AML-193 (cell line): ENCODE measurements at places on chromosomes 5 and 9.

- DNase-seq, result no peak
Measured at GRCh38 chr9:14466429-14466818, 152.5 kb upstream of the NFIB start.

DNA sequence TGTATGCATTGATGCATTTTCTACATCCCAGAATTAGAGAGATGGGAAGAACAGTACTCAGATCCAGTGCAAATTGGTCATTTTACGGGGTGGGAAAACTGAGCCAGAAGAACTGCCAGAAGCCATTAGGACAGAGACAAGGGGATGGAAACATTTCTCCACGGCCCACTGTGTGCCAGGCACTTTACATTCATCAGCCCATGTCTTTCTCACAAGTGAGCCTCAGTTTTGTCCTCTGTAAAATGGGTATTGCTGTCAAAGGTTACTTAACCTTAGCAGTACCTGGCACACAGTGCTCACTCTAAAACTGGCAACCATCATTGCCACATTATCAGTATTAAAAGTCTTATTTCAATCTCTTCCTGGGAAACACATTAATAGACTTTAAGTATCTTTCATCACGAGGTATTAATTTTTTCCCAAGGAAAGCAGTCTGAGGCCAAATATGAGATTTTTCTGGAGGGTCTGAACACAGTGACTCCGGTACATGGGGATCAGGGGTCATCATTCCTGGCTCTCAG lies 5.2 kb downstream of the DUSP1 start:
- no peak for DNase-seq

- no peak for DNase-seq
Measured at GRCh38 chr5:40557501-40557900, 122.2 kb upstream of the PTGER4 start.

- no peak for DNase-seq
Measured at GRCh38 chr9:92887880-92888338, 10.1 kb upstream of the ZNF484 start.

GRCh38 chr9:97502222-97502983 lies 937 bp downstream of the TMOD1 start:
- no peak for DNase-seq

GRCh38 chr9:126604059-126605055 lies 9.4 kb upstream of the LMX1B start:
- no peak for DNase-seq

- DNase-seq, result no peak
Measured at GRCh38 chr5:72305194-72306142, 14.6 kb downstream of the MRPS27 start.

DNA sequence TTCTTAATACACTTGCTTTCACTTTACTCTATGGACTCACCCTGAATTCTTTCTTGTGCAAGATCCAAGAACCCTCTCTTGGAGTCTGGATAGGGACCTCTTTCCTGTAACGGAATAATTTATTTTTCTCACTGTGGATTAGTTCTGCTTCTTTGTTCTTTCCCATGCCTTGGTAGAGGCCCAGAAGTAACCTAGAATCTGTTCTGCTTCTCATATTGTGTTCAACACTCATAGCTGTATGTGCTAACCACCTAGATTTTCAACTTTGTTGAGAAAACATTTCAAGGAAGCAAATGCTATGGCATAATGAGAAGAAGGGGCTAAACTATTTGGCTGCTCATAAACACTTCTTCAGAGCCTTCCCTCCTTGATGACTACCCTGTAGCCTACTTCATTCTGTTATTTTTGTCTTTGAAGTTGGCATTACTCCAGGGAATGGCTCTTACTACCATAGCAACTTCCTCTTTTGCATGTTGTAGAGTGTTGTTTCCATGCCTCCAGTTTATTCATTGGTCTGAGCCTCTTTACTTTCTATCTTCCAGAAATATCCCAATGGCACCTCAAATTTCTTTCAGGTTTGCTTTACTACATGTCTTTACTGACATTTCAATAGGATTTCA lies 74.3 kb downstream of the KIAA0825 start:
- DNase-seq, result peak; percentile 84

DNA sequence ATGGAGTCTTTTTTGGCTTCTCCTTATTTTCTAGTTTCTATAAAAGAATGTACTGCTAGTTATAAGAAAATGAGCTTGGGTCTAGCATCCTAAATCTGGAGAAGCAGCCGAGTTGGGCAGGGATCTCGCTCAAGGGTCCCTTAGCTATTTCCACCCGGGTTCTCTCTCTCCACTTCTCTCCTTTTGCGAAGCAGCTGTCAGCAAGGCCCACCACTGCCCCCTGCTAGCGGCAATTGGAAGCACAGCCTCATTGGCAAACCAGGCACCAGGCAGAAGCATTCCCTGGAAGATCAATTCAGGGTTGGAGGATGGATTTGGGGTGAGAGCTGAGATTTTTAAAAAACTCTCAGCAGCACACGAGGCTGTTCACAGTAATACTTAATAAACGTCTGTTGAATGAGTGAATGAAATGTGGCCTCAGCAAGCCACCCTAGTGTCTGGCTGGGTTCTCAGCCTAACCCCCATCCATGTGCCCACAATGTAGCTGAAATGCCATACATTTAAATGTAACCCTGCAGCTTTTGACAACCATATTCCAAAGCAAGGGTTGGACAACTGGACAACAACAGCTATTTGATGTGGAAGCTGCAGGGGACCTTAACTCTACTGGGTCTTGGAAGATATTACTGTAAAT lies 34.6 kb upstream of the TNIP1 start:
- DNase-seq, result peak; percentile 70

DNA sequence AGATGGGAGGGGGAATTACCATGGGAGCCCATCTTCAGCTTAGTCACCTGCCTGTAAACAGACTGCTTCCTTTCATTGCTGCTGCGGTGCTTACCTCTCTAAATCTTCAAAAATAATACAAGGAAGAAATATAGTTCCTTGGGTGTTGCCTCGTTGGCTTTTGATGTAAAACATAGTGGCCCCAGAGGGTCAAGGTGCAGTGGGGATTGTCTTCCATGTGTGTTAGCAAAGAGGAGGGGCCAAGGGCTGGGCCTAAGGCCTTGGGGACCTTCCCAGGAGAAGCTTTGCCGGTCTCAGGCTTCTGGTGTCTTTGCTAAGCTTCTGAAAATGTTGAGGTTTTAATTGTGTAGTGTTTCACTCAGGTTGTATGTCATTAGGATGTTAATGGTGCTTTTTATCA lies 90.0 kb downstream of the PDE8B start:
- DNase-seq, result no peak

GRCh38 chr5:143979044-143979690 lies 167.2 kb downstream of the HMHB1 start:
- no peak for DNase-seq

DNA sequence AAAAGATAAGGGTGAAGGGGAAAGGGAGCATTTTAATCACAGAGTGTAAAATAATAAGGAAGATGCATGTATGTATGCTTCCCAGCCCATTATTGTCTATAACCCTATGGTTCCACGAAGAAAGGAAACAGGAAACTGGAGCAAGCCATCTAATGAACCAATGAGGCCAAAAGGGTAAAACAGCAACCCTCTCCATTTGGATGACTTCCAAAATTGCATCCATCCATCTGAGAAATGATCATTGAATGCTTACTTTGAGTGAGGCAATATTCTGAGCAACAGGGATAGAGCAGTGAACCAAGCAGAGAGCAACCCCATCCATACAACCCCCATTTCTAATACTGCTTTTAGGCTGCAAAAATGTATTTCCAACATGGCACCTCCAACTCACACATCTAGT lies 46.9 kb downstream of the ARL15 start:
- no peak for DNase-seq

GRCh38 chr5:16561660-16562059 lies 55.1 kb downstream of the RETREG1 start:
- no peak for DNase-seq

DNA sequence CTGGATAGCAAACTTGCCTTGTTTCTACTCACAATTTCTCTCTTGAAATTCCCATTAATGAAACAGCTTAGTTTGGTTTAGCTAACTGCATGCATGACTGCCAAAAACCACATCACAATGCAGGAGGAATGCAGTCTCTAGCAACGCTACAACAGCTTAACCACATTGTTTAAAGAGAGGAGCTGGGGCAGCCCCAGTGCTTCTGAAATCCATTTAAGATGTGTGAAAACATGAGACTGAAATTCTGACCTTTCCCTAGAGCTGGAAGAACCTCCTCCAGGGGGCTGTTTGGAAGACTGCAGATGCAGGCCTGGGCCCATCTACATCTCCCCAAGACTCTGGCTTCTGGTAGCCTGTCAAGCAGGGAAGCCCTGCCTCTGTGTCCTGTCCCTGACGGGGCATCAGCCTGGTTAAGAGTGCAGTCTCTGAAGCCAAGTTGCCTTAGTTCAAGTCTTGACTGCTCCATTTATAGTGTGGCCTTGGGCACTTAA lies 157.1 kb downstream of the ZNF462 start:
- no peak for DNase-seq

GRCh38 chr5:79512049-79512448 lies 1.9 kb downstream of the HOMER1 start:
- no peak for DNase-seq

GRCh38 chr5:145465474-145466263 lies 369.5 kb downstream of the PRELID2 start:
- DNase-seq, result no peak

DNA sequence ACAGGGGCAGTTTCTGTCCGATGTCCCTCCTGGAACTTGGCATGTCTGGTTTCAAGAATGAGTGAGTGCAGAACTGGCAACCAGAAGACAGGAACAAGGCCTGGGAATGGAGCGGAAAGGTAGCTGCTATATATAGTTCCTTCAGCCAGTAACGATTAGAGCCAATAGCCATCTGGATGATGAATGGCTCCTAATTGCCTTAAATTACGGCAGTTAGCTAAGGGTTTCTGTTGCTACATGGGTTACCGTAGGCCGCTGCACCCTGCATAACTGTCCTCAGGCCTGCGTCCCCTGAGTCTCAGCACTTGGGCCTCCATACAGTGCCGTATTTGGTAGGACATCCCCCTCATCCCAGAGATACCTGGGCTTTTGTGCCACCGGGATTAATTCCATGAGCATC lies 29.4 kb downstream of the WWC1 start:
- no peak for DNase-seq

DNA sequence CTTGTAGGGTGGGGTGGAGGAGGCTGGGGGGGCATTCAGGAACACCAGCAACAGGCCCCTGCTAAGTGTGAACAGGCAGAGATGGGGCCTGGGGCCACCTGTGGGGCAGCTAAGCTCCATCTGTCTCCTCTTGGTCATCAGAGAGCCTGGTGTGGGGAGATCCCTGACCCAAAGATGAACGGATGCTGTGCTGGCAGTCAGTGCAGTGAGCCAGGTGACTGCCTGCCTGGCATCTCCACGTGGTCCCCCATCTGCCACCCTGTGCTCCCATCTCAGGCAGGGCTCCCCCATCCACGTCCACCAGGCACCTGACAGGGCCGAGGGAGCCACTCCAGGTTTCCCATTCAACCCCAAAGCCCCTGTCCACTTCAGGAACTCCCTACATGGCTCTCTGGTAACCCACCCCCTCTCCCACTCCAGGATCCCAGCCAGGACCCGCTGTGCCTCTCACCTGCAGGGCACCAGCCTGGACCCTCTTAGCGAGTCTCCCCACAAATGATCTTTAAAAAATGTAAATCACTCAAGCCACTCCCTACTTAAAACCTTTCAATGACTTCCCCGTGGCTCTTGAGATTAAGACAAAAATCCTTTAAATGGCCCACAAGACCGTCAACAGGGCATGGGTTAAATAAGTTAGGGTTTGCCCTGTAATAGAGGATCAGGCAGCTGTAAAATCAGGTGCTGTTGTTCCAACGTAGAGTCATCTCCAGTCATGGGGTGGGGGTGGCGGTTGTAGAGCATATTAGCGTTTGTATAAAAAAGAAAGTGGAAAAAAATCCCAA lies 60.8 kb downstream of the LMX1B start:
- no peak for DNase-seq

- DNase-seq, result no peak
Measured at GRCh38 chr9:89802781-89803355, 198.1 kb downstream of the GADD45G start.

DNA sequence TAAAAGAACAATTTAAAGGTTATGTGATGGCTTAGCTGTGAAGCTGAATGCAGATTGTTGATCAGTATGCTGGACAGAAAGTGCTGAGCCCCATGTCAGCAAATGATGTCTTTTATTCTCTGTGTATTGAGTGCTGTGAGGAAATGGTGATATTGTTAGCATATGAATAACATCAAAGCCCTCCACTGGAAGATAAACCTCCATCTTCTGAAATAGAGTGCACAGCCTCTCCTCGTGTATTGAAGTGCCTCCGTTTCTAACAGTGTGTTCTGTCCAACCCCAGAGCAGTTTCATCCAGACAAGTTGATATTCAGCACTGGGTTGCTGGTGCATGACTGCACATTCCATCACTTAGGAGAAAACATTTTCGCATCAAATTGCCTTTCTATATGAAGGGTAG lies 242.9 kb downstream of the CSNK1G3 start:
- DNase-seq, result no peak

DNA sequence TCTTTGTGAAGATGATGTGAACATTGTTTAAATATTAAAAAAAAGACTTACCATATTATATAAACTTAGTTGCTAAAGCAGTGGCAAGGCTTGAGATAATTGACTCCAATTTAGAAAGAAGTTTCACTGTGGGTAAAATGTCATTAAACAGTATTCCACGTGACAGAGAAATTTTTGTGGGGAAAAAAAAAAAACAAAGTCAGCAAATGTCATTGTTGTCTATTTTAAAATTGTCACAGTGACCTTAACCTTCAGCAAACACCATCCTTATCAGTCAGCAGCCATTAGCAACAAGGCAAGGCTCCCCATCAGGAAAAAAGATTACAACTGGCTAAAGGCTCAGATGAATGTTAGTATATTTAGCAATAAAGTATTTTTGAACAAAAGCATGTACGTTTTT lies 99.3 kb upstream of the CDH18 start:
- DNase-seq, result no peak
